ENCODE measurements at places on chromosomes 5 and 9.
A peak's percentile ranks its signal among the peaks of the same experiment; 100 is the strongest.

DNA sequence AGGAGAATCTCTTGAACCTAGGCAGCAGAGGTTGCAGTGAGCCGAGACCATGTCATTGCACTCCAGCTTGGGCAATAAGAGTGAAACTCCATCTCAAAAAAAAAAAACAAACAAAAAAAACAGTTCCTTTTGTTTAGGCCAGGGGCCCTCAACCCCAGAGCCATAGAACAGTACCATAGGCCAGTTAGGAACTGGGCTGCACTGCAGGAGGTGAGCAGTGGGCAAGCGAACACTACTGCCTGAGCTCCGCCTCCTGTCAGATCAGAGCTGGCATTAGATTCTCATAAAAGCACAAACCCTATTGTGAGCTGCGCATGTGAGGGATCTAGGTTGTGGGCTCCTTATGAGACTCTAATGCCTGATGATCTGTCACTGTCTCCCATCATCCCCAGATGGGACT is 49.1 kb upstream of the SUB1 start:
- no peak for DNase-seq

GRCh38 chr9:69753830-69754229 is 6.0 kb downstream of the PTAR1 start:
- DNase-seq: no peak

GRCh38 chr5:60594715-60595477 is 105.1 kb downstream of the DEPDC1B start:
- no peak for DNase-seq

GRCh38 chr5:37047947-37048346 is 171.4 kb downstream of the NIPBL start:
- no peak for DNase-seq

- DNase-seq: no peak
Observed at GRCh38 chr9:137784641-137785513, 92.7 kb upstream of the CACNA1B start.

DNA sequence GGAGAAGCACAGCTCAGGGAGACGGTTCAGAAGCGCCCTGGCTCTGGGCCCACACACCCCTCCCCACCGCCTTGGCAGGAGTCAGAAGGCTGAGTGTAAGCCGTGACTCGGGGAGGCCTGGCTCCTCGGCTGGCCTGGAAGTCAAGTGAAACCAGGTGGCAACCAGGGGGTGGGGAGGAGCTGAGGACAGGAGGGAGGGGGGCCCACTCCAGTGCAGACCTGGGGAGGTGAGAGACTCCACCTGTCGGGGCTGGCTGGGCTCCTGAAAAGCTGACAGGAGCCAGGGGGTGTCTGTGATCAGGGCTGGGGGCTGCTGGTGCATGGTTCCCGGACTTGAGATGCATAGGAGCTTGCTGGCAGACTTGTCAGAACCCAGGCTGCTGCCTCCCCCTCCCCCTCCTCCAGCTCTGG is 150.2 kb upstream of the PHYKPL start:
- no peak for DNase-seq

- DNase-seq: peak; percentile 15
Observed at GRCh38 chr9:23526806-23527205, 299.2 kb downstream of the ELAVL2 start.

GRCh38 chr5:32160228-32160627 is 13.9 kb downstream of the GOLPH3 start:
- DNase-seq: no peak

DNA sequence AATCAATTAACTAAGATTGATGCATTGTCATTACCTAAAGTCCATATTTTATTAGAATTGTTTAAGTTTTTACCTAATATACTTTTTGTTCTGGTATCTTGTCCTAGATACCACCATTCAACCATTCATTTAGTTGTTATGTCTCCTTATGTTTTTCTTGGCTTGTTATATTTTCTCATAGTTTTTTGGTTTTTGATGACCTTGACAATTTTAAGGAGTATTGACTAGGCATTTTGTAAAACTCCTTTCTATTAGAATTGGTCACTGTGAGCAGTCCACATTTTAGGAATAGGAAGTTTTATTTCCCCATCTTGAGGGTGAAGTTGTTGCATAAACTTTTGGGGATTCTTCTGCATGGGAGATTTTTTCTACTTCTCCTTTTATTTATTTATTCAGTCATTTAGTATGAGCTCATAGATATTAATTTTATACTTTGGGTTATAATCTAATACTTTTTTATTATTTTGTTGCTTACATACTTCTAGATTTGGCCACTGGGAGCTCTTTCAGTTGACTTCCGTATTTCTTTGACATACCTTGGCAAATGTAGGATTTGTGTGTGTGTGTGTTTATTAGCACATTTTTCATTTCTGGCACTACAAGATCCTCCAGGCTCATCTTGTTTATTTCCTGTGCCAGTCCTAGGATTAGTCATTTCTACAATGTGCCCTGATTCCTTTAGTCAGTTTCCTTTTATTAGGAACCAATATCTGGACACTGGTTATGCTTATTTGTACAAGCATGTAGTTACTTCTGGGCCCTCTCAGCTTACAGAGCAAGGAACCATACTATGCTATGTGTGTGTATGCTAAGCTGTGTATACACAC is 134.9 kb upstream of the CDKN2B start:
- DNase-seq: no peak

GRCh38 chr5:34026089-34026761 is 16.8 kb downstream of the C1QTNF3 start:
- no peak for DNase-seq

Measured in fibroblast of skin of left biceps (primary cell).